ENCODE measurements at places on chromosomes 1 and 21. TPM values are rescaled to one million over a fixed set of nuclear protein-coding genes. Genes with fewer than 3 reads are reported as not detected.

DNA sequence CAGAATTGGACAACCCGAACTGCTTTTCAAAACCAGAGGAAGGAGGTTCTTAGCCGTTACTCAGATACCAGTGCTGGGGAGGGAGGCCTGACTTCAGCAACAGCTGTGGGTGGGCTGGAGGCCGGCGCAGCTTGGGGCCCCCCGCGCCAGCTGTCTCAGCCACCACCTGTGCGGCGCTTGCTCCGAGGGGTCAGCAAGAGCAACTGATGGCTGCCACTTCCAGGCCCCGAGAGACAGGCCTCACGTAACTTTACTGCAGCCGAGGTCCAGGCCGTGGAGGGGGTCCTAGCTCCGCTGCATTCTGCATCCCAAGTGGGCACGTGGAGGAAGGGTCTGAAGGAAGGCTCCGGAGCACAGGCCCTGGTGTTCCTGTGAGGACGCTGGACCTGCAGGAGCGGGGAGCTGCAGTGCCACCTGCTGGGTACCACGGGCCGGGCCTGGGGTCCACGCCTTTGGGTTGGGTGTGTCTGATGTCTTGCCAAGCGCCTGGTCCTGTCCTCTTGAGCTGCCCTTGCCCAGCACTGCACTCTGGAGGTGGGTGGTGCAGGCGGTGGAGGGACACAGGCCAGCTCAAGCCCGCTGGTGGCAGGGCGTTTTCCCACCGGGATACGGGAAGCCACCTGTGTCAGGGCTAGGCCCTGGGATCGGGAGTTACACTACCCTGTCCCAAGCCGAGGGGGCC is 9.8 kb downstream of the THAP3 start:
- peak; percentile 64 for DNase-seq

- no peak for DNase-seq
These were observed 1.4 kb downstream of the RPE65 start for GRCh38 chr1:68448365-68448764.

GRCh38 chr1:183550915-183551314 is 39.3 kb downstream of the NCF2 start:
- DNase-seq = no peak

- no peak for DNase-seq
These were observed 9.5 kb upstream of the YRDC start for GRCh38 chr1:37817481-37817880.

GRCh38 chr1:28885472-28885877 is 28.9 kb upstream of the EPB41 start:
- no peak for DNase-seq

DNA sequence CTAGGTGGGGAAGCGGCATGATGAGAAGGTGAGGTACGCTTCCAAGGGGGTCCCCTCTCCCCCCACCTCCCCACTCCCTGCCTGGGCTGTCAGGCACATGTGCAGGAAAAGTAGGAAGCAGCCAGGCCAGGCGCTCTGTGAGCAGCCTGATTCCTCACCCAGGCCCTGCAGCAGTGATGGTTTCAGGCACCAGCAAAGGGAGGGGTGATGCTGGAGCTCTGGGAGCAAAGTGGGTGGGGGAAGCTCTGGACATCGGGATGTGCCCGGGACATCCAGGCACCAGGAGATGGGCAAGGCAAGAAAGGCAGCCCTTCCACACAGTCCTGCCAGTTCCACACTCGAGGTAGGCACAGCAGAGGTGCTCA is 106.1 kb downstream of the CRYAA start:
- DNase-seq = no peak

DNA sequence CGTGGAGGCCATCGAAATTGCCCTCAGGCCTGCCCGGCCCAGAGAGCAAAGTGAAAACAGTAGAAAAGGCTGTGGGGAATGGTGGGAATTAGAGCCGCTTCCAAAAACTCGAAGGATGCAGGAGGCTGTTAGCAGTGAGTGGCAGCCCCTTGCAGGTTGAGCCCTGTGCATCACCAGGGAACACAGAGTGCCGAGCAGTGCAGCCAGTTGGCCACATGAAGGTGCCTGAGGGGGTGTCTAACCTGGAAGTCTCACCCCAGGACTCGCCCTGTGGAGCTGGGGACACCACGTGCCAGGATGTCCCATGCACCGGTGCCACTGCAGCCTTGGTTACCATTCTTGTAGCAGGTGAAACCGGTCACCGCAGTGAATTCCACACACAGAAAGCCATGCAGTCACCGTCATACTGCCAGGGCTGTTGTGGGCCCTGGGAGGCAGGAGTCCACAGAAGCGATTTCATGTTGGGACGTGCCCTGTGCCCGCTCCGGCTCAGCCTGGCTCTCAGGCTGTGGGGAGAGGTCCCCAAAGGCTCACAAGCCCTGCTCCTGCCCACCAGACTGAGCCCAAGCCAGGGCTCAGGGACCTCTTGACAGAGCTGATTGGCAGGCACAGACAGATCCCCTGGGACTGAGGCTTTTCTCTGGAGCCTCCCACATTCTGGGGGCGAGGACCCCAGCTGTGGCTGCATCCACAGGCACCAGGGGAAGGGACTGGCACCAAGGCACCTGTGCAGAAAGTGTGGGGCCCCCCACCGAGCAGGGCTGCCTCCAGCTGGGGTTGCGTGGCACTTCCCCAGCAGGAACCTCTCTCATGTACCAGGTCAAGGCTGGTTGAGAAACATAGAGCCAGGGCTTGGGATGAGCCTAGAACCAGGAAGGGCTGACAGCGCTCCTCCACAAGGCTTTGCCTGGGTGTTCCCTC is 16.7 kb upstream of the ACTRT2 start:
- no peak for DNase-seq

Gene SLC35F3
- 0.66 TPM for total RNA-seq
